ENCODE measurements at places on chromosomes 2 and 18.

DNA sequence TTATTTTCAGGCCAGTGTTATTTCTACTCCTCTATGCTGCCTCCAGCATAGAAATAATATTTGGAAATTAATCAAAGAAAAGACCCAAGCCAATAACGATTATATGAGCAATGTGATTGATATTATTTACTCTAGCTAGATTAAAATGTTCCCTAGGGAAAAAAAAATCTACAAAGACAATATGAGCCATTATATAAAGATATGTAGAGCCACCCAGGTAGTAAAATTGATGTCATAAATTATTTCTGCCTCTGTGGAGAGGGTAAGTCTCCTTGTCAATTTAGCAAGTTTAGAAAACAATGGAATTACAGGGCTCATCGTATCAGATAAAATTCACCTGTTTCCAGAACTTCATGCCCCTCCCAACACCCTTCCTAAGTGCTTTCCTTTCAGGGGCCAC, 202.9 kb downstream of the RDH14 start:
- no peak for DNase-seq

DNA sequence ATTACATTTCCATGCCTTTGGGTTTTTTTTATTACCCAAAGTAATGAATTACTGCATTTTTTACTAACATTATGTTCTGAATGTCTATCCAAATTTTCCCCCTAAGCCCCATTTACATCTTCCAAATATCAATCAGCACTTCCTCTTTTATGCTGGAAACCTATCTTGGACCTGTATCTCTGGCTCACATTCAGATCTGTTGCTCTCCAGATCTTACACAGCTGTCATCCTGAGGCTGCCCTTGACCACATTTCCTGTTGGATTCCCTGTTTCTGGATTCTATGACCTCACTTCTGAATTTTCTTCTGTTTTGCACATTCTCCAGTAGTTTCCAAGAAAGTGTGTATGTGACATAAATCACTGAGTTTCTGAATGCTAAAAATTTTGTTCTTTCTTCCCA, 146.7 kb downstream of the PDE1A start:
- DNase-seq: no peak

GRCh38 chr2:128772671-128773070, 454.0 kb upstream of the HS6ST1 start:
- DNase-seq: no peak

DNA sequence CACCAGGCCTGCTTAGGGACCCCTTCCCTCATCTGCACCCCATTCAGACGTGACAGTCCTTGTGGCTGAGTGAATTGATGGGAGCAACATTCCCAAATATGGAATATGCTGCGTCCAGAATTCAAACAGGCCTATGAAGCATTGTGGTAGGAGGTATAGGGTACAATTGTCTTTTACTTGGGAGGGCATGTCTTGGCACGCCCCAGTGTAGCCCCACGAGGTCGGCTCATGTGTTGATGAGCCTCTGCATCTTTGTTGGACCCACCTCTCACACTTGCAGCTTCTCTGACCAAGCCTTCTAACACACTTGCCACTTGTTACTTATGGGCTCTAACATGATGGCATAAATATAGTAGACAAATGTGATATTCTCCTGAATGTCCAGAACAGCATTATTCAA, 1.6 kb downstream of the TIMM21 start:
- DNase-seq: no peak

- DNase-seq: no peak
Observed at GRCh38 chr2:102523651-102524050, 50.6 kb downstream of the SLC9A4 start.

All from HS-5 (cell line).